ENCODE measurements at places on chromosomes 1 and 21.

DNA sequence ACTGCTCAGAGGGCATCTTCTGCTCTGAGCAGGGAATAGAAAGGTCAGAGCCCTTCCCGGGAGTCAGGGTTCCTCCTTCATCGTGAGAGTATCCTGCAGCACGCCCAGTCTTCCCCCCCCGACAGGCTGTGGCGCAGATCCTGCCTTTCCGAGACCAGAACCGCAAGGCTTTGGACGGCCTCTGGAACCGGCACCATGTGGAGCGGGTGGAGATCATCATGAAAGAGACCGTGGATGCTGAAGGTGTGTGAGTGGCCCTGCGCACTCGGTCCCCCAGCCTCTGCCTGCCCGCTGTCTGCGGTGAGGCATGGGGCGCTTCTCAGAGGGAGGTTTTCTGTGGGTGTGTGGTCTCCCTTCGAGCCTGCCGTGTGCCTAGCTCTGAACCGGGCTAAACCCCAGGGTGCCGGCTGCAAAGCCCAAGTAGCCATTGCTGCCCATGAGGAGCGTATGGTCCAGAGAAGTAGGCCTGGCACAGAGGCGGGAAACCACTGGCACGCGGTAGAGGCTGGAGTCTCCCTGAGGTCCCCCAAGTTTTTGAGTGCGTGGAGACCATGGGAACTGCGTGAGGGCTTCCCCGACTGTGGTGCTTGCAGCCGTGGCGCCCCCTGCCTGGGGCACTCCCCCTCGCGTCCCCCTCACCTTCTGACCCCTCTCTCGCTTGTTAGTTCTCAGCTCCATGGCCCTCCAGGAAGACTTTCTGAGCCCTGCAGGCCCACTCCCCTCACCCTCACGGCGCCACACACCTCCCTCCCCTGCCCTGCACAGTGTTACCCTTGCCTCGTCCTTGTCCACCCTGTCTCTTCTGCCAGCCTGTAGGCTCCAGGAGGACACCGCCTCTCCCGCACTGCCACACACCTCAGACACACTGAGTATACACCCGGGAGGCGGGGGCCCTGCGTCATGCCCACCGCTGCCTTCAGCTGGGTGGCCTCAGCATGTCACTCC, 12.5 kb downstream of the H6PD start:
- DNase-seq, result no peak

- DNase-seq, result no peak
Measured at GRCh38 chr1:119004129-119004527, 16.0 kb upstream of the TBX15 start.

GRCh38 chr1:218368686-218369085, 23.6 kb downstream of the TGFB2 start:
- DNase-seq, result no peak

- no peak for DNase-seq
Measured at GRCh38 chr1:26701266-26701994, 5.6 kb downstream of the ARID1A start.

DNA sequence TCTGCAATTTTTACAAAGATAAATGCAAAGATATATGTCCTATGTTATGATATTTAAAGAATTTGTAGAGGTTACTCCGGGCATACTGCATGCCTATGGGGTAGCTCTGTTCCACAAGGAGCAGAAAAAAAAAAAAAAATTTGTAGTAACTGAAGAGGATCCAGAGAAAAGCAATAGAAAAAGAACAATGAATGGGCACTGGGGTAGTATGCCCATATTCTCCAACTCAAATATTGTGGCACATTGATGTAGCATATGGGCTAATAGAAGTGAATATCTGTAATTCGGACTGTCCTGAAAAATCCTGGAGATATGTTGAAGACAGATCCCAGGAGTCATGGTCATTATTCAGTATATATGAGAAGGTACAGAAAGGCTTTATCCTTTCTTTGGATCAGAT, 1.1 kb upstream of the AKIRIN1 start:
- DNase-seq, result no peak

- DNase-seq, result no peak
Measured at GRCh38 chr1:113545210-113545609, 154.9 kb downstream of the MAGI3 start.

- DNase-seq, result no peak
Measured at GRCh38 chr1:222606757-222607156, 11.1 kb upstream of the MIA3 start.

- no peak for DNase-seq
Measured at GRCh38 chr1:20883766-20884165, 96.7 kb upstream of the HP1BP3 start.

DNA sequence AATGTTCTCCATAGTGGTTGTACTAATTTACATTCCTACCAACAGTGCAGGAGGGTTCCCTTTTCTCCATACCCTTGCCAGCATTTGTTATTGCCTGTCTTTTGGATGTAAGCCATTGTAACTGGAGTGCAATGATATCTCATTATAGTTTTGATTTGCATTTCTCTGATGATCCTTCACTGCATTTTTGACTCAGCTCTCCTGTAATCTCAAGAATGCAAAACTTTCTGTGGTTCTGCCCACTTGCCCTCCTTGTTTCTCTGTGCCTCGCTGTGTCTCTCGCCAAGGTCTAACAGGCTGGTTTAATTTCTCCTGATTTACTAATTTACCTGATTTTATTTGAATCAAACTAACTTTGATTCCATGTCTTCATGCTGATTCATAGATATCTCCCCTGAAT, 407.9 kb downstream of the ZP4 start:
- DNase-seq, result no peak

DNA sequence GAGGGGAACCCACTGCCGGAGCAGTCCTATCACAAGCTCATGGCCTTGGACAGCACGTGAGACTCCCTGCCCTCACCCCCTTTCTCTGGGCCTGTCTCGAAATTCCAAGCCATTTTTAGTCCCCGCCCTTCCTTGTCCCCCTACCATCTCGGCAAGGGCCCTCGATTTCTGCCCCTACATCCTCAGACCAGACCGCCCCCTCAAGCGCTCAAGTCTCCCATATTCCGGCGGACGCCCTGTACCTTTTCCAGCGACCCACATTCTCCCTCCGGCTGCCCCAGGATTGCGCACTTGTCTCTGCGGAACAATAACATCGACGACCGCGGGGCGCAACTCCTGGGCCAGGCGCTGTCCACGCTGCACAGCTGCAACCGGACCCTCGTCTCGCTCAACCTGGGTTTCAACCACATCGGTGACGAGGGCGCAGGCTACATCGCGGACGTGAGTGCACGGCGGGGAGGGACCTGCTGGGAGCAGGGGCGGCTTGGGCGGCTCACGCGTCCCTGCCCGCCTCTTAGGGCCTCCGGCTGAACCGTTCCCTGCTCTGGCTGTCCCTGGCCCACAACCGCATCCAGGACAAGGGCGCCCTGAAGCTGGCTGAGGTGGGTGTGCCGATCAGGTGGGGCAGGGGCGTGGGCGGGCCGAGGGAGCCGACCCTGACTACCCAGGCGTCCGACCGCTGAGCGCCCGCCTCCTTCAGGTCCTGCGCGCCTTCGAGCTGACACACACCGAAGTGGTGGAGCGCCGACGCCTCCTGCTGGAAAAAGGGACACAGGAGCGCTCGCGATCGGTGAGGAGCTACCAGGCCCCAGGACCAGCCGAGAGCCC, 7.0 kb downstream of the LRRC71 start:
- peak; percentile 56 for DNase-seq

DNA sequence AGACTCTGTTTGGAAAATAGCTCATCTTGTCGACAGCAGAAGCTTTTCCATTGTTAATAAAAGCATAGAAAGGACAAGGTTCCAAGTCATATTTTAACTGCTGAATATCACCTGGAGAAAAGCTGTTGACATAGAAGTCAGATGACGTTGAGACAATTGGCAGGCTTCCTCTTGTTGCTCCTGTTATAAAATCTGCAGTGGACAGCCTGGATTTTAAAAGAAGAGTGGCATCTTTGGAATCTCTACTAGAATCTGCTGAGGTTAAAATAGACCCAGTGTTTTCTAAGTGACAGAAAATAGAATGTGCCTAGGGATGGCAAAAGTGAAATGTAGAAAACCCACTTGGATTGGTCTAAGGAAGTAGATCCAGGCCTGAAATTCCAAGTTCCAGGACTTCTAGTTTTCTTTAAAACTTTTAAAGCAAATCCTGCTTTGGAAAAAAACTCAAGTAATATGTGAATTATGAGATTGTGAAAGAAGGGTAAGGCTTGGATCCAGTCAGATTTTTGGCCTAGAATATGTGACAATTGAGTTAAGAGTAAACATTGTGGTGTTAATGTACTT, 53.6 kb upstream of the NEXN start:
- no peak for DNase-seq

Data from T follicular helper cell (primary cell).